ENCODE measurements at places on chromosomes 2 and 18.
A peak's percentile ranks its signal among the peaks of the same experiment; 100 is the strongest.

DNA sequence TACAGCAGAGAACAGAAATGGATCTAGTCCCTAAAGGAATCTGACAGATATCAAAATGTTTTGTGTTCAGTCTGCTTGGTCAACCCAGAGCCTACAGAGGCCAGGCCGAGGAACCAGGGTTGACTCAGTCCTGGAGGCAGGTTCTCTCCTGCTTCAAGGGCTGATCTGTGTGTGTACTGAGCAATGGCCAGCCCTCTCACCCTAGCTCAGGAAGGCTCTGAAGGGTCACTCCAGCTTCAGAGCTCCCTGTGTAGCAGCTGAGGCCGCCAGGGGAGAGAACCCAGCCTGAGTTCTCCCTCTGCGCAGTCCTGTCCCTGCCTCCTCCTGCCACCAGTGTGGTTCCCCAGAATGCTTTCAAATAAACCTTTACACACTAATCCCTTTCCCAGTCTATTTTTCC lies 41.1 kb downstream of the NEURL3 start:
- no peak for DNase-seq

DNA sequence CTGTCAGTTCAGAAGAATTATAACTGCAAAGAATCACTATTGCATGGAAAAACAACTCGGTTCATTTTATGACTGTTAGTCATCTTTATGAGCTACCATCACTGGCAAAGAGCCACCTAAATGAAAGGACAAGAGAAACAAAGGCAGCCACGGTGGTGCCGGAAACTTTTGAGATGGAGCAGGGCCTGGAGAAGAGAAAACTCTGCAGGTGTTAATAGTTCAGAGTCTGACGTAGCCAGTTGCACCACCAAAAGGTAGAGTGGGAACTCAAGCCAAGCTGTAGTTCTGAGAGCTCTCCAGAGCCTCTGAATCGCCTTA lies 110.9 kb downstream of the FTCDNL1 start:
- DNase-seq = no peak

- no peak for DNase-seq
Observed at GRCh38 chr18:5893956-5894610, 1.2 kb downstream of the TMEM200C start.

DNA sequence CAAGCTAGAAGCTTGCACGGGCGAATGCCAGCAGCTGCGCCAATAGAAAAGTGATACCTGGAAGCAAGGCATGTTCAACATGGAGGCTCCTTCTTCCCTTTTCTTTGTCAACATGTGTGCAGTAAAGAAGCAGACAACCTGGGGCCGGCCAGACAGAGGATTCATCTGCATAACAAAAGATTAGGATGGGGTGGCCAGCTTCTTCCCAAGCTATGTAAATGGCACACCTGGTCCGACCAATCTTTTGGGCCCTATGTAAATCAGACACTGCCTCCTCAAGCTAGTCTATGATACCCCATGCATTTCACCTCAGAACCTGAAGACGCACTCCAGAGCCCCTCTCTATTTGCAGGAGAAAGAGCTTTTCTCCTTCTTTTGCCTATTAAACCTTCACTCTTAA lies 66.4 kb upstream of the TGFA start:
- DNase-seq = no peak

DNA sequence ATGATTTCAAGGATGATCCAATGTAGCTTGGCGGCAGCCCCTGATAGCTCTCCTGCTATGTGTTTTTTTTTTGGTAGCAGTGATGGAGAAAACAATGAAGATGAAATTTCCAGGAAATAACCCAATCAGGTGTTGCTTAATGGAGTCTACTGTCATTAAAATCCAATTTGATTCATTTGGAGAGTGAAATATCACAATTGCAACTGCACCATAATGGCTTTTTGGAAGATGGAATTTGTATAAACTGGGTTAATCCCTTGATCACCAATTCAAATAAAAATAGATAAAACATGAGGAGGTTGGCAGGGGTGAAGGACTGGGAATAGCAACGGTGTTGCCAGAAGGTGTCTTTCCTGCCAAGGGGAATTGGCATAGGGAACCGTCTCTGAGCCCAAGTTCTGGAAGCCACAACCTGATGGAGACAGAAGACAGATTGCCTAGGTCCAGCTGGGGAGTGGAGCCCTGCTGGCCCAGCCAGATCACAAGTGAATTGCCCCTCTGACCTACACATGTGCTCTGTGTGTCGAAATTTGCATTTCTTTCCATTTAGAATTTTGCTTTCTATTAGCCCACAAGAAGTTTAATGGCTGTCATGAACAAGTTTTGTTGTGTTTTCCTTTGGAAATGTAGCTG lies 170.3 kb upstream of the SPRED2 start:
- DNase-seq = no peak

DNA sequence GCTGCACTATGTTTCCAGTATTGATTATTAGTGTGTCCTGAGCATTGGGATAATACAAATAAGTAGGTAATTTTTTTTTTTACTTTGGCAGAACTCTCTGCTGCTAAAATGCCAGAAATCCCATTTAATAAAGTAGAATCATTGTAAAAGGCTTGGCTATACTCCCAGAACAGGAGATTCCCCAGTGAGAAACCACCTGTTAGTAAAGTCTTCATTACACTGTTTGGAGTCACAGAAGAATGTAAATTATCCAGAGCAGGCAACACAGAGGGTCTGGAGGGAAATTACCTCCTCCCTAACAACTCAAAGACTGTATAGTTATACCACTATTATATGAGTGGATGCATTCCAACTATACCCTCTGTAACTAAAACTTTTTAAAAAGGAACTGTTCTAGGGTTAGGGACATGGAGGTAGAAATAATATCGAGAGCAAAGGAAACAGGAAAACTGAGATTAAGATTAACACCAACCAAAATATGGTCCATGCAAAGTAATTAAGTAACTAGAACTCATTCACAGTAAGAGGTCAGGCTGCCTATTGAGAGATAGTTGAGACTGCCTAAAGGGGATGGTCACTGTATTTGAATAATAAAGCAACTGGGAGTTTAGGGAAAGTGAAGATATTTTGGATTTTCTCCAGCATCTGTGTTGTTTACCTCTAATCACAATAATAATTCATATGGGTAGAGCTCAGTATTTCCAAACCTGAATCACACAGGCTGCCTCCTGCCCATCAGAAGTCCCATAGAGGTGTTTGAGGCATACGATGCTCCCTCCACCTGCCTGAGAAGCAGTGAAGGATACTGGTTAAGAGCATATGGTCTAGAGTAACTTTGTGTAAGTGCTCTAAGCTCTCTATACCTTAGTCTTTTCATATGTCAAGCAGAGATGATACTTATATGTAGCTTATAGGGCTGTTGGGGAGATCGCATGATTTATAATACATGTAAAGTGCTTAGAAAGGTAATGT lies 34.4 kb downstream of the MAP2 start:
- DNase-seq = no peak

DNA sequence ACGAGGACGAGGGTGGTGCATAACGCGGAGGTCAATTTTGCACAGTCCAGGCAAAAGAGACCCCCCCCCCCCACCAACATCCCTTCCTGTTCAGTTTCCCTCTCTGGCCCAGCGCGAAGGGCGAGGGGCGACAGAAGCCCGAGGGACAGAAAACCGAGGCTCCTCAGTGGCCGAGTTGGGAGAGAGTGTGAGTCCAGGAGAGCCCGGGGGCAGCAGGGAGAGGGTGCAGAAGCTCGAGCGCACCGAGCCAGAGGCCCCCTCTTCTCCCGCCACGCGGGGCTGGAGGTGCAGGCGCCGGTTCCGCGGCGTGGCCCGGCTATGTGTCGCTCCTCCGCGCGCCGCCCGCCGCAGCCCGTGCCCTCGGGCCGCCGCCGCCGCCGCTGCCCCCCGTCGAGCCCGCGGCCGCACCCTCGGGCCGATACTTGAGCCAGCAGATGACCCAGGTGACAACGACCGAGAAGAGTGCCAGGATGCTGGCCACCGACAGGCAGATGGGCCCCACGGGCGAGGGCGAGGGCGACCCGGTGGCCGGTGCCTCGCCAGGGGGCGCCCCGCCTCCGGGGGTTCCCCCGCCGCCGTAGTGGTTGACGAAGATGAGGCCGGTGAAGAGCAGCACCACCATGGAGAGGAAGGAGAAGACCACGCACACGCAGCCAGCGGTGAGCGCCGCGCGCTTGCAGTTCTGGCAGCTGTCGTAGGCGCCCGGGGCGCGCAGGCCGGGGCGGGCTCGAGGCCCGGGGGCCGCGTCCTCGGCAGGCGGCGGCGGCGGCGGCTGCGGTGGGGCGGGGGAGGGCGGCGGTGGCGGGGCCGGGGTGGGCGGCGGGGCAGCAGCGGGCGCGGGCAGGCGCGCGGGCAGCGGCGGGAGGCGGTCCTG lies 20.2 kb upstream of the PAX3 start:
- peak; percentile 27 for DNase-seq

- no peak for DNase-seq
Observed at GRCh38 chr2:28528206-28528605, 32.3 kb downstream of the PLB1 start.

- DNase-seq = no peak
Observed at GRCh38 chr2:166372046-166372445, 3.7 kb downstream of the SCN9A start.

GRCh38 chr2:74390606-74391005 lies 10.5 kb upstream of the DCTN1 start:
- no peak for DNase-seq

DNA sequence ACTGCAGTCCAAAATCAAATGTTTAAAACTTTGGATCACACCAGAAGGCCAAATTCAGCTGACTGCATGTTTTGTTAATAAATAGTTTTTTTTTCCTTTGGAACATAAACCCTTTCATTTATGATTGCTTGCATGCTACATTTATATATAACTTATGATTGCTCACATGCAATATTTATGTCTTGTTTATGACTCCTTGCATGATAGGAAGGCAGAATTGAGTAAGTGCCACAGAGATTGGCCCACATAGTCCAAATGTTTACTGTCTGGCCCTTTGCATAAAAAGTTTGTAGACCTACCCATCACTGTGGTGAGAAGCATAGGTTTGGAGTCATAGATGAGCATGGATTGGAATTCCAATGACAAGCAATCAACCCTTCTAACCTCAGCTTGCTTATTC lies 30.8 kb downstream of the WDFY1 start:
- DNase-seq = no peak

DNA sequence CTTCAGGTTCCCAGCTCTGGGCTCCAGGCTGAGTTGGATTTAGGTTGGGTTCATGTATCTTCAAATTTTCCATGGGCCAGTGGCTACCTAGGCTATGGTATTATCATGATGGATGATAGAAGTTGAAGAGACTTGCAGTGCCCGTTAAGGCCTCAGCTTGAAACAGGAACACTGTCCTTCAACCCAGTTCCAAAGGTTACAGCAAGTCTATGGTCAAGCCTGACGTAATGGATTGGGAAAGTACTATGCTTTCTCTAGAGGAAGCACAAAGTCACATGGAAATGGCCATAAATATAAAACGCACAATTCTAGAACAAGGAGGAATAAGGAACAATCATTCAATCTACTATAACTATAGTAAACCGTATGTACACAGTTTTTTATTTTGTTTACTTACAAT lies 593.2 kb downstream of the ZEB2 start:
- DNase-seq = no peak

DNA sequence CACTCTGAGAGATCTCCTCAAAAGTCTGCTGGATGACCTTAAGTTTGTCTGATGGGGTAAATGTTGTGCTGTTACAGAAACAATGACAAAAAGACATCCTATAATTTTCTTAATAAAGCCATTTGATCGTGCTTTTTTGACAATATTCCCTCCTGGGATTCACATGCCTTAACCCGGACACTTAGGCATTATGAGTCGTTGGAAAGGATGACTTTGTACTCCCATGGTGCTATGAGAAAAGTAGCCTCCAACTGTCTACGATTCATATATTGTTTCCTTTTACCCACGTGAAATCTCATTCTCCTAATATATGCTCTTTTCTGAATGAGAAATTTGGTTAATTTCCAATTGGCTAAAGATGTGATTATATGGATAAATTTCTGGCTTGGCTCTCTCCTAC lies 6.1 kb upstream of the MPP4 start:
- DNase-seq = no peak

GRCh38 chr18:13932285-13933025 lies 17.1 kb upstream of the MC2R start:
- no peak for DNase-seq

DNA sequence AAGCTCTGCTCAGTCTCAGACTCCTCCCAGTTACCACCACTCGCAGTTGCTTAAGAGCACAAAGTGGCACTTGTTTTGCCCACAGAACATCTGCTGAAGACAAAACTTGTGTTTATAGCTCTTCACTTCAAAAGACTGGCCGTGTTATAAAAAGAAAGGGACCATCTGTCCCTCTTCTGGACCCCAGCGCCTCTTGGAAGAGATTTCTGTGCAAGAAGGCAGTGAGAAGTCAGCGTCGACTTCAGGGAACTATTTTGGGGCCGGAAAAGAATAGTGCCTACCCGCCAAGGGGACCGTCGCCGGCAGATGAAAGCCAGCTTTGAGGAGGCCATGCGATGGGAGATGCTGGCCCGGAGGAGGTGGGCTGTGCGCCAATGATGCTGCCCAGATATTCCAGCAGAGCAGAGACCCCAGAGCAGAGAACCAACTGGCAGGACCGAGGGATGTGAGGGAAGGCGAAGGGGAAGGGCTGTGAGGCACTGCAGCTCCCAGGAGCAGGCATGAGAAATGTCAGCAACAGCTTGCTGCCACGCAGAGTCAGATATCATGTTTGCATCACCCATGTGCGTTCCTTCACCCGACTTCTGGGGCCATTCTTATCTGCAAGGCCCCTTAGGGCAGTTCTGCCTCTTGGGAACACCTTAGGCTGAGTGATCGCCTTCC lies 270.9 kb downstream of the ATAD2B start:
- no peak for DNase-seq

- DNase-seq = no peak
Observed at GRCh38 chr2:56460508-56460907, 276.7 kb downstream of the CCDC85A start.

- peak; percentile 79 for DNase-seq
Observed at GRCh38 chr2:160210599-160211138, 10.6 kb upstream of the ITGB6 start.

GRCh38 chr2:128662051-128662471 lies 343.4 kb upstream of the HS6ST1 start:
- no peak for DNase-seq

DNA sequence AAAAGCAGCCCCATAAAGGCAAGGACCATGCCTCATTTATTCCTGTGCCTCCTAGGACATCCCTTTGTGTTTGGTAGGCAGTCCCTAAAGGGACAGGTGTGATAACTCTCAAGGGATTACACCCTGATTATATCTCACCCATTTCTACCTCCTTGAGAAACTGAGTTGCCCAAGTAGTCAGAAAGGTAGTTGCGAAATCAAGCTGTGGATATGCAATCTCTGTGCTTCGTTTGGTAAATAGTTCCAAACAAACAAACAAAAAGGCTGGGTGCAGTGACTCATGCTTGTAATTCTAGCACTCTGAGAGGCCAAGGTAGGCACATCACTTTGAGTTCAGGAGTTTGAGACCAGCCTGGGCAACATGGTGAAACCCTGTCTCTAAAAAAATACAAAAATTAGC lies 100.2 kb upstream of the ARL5A start:
- no peak for DNase-seq

DNA sequence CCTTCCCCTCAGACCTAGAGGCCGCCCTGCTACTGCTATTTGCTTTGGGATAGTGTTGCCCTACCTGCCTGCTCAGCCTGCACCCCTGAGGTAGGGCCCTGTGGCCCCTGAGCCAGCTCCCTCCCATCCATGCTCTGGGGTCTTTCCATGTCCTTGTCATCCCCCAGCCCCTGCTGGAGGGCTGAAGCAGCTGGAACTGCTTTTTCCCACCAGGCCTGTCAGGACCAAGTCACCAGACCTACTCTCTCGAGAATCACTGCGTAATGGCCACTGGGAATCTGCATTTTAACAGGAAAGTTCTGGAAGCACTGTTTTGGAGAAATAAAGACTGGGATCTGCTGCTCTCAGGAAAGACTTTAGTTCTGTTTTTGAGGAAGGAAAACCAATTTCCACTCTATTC lies 20.2 kb upstream of the SLC35F6 start:
- DNase-seq = no peak

- DNase-seq = no peak
Observed at GRCh38 chr2:8413589-8414135, 268.2 kb upstream of the ID2 start.
